ENCODE measurements at places on chromosomes 1 and 21.
A peak's percentile ranks its signal among the peaks of the same experiment; 100 is the strongest.

DNA sequence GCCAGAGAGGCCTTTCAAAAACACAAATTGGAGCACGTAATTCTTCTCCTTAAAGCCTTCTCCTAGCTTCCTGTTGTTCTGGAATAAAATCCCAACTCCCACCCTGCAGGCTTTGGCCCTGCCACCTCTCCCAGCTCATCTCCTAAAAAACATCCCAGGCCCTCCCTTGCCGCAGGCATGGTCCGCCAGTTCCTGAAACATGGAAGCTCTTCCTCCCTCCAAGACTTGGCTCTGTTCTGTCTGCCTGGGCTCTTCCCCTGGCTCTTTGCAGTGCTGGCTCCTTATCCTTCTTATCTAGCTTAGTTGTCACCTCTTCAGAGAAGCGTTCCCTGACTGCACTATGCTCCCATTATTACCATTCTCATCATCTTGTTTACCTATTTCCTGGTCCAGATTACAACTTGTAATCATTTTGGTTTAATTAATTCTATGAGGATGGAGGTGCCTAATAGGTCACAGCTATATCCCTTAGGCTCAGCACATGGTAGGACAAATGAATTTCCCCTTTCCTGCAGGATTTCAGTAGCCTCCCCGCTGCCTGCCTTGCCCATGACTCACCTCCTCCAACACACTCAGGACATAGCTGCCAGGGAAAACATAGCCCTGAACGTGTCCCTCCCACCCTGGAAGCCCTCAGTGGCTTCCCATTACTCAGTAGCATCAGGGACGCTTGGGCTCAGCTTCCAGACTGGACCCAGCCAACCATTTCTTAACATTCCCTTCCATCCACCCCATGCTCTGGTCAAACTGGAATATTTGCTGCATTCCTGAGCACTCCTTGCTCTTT, 15.7 kb upstream of the IGSF21 start:
- DNase-seq = no peak

DNA sequence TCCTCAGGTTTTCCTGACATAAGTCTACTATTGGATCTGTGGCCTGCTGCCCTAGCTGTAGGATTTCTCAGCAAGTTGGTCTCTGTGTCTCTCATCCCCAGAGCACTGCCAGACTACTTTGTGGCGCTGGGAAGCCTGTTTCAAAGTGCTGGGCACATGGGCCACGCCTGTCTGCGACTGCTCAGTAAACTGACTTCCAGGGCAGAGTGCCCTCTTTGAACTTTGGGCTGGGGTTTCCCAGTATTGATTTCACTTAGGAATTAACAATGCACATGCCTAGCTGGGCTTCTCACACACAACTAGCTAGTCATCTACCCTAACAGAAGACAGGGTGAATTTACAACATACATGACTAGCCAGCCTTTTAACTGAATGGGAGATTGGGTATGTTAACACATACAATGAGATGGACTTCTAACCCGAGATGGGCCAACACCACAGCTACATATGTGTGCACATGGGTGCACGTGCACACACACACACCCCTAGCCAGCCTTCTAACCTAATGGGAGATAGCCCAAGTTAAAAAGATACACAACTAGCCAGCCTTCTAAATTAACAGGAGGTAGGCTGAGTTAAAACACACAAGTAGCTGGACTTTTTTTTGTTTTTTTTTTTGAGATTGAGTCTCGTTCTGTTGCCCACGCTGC, 6.9 kb upstream of the TRIM17 start:
- DNase-seq = no peak

DNA sequence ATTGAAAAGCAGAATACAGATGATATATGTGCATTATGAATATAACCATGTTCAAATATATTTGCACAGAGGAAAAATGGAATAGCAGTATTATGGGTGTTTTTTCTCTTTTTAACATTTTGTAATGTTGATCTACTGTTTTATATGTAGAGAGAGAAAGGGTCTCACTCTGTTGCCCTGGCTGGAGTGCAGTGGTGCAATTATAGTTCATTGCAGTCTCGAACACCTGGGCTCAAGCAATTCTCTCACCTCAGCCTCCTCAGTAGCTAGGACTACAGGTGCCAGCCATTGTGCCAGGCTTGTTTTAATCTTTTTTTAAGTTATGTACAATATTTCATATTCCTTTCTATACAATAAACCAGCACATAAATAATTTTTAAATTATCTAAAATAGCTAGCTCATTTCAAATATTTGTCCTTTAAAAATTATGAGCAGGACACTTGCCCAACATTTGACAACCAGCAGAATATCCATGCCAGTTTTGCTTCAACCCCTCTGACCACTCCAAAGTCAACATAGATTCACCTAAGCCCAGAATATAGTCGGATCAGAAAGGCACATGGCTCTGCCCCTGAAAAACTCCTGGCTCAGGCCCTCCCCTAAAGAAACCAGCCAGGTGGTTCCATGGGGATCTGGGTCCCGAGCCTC, 29.8 kb downstream of the ZNF281 start:
- no peak for DNase-seq

DNA sequence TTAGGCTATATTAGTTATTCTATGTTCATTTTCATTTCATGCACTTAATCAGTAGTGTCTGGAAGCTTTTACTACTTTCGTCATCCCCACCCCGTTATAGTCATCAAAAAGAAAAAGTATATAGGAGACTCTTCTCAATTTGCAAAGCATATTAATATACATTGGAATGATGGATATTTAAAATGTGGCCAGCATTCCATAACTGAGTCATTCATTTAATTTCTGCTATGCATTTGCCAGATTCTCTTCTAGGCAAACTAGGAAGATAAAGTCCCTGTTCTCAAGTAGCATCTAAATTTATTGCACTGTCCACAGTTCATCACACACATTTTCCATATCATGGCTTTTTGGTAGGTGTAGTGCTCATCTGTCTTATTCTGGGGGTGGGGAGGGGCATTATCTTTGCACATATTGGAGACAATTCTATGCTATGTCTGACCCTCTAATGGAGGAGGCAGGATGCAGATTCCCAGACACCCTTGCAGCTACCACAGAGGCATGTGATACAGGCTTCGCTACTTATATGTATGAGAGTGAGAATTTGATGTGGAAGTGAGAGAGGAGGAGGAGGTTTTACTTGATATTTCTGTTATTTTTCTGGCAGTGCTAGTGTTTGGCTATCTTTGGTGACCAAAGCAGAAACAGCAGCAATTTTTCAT, 125.8 kb downstream of the CTH start:
- DNase-seq = no peak

- no peak for DNase-seq
Observed at GRCh38 chr1:197981561-197981960, 64.4 kb downstream of the LHX9 start.

GRCh38 chr21:35509001-35509704, 460.1 kb upstream of the RUNX1 start:
- DNase-seq = no peak

DNA sequence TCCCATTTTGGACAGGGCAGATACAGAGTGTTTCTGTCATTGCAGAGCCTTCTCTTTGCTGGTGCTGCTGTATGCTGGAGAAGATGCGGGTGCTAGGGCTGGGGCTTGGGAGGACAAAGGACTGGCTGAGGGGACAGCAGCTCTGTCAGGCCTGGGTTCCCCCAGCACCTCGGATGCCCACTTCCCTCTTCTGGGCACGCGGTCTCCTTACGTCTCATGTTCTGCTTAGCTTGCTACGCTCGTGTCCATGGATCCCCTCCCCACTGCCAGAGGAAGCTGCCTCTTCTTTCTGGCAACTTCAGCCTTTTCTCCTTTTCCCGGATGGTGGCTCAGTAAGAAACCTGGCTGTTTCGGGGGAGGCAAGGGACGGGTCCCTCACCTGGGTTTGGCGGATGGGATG, 75.7 kb downstream of the ARHGEF10L start:
- no peak for DNase-seq

DNA sequence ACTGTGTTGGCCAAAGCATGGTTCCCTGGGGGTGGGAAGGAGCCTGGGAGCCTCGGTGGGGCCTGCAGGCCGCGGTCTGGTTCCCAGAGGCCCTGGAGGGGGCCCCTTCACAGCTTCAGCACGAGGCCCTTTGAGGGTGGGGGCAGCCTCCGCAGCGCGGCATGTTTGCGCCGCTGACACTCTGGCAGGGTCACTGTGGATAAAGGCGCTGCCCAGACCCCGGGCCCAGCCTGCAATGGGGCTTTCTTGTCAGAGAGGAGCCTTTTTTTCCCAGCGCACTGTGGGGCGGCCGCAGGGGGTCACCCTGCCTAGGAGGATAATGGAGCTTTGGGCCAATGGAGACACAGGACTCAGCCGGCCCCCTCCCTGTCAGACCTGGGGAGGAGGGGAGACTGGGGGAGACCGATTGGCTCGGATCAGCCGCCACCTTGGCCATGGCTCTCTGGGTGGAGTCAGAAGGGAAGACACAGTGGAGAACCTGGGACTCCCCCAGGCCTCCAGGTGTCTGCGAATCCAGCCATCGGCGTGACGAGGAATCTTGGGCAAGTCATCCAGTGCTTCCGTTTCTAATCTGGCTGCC, 26.0 kb downstream of the EPHB2 start:
- no peak for DNase-seq

GRCh38 chr1:983798-984475, 2.0 kb upstream of the PERM1 start:
- peak; percentile 40 for DNase-seq

GRCh38 chr1:20078171-20078651, 8.2 kb downstream of the PLA2G5 start:
- no peak for DNase-seq

DNA sequence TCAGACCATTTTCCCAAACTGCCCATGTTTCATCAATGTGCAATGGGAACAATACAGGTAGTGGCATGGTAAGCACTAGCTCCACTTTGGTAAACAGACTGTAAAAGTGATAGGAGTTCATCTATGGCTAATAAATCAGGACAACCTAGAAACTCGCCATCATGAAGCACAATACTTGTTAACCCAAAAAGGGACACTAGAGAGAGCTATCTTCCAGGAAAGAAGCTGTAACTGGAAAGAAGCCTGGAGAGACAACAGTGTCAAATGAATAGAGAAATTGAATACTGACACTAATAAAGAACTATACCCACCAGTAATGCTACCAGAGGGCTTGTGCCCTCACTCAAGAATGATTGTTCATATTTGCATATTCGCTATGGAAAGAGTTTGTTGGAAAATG, 164.7 kb upstream of the RGS18 start:
- no peak for DNase-seq

DNA sequence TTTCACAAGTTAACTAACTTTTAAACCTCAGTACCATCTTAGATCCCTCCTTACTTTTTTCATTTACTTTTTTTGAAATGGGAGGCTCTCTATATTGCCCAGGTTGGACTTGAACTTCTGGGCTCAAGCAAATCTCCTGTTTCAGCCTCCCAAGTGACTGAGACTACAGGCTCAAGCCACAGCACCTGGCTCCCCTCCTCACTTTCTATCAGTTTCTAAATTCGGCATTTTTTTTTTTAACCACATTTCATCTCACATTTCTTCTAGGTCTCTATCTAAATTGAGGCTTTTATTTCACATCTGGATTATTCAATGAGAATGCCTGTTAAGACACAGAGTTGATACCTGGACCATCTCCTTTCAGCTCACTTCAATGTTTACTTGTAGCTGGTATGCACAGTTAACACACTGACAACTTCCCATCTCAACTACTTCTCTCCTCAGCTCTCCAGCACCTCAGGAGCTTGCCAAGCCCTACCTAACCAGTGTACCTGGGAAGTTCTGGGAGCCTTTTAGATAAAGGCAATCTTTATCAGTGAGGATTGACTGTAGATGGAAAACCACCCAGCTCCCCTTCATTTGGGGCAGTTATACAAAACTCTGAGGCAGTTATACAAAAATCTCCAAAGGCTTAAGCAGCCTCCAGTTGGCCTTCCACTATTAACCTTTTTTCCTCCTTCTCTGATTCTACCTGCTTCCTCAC, 3.4 kb downstream of the USP33 start:
- no peak for DNase-seq

DNA sequence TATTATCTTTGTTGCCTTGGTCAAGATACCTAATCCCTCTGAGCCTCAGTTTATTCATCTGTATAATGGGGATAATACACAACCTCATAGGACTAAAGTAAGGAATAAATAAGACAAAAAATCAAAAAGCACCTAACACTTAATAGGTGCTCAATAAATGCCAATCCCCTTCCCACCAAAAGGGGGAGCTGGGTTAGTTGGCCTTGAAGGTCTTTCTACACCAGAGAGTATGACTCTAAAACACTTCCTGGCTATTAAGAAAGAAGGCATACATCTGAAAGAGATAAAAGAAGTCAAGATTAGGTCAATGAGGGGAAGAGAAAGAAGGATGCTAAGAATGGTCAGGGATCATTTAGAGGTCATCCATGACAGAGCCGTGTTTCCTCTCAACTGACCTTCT, 11.1 kb downstream of the VSIG8 start:
- DNase-seq = no peak

DNA sequence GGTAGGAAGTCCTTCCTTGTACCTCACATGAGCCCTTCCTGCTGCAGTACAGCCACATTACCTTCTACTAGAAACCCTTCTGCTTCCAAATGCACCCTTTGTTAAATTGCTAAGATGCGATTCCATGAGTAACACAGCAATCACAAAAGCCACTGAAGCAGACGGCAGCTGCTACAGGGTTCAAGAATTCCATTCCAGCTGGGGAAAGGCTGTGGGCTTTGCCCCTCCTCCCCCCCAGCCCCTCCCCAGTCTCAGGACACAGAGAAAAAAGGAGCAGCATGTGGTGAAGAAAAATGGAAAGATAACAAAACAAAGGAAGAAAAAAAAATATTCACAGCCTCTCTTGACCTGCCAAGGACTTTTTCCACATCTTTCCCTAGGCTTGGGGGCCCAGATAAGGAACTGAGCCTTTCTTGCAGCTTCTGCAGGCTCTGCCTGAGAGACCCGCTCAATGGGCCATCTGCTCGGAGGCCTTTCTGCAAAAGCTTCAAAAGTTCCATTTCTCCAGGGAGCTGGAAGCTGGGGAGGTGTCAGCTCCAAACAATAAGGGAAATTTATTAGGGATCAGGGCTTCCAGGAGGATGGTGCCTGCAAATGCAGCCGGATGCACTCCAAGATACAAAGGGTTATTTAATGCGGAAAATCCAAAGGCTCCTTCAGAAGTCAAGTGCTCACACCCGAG, 72.1 kb downstream of the SYT2 start:
- DNase-seq = no peak

DNA sequence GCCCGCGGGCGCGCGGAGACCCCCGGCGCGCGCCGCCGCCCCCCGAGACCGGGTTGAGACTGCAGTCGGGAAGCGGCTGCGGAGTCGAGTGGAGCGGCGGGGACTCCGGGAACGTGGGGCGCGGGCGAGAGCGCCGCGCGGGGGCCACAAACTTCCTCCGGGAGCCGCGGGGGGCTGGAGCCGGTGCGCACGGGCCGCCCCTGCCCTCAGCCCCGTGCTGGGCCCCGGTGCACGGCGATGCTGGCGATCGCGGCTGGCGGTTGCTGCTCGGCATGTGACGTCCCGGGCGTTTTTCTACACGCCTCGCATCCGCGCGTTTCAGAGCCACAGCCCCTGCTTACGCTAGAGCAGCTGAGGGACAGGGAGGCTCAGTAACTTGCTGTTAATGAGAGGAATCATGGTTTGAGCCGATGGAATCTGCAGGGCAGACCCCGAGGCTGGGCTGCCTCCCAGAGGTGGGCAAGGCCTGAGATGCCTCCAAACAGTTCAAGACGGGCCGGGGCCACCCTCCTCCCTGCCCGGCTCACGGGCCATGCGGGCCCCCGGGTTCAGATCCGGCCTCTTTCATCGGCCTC, 520 bp downstream of the TMEM201 start:
- DNase-seq = peak; percentile 27
